ENCODE measurements at places on chromosomes 7 and 10.
A peak's percentile ranks its signal among the peaks of the same experiment; 100 is the strongest.

- no peak for DNase-seq
Measured at GRCh38 chr10:50823789-50824188, 61.6 kb downstream of the A1CF start.

- DNase-seq, result no peak
Measured at GRCh38 chr10:1731592-1731991, 5.7 kb downstream of the ADARB2 start.

GRCh38 chr7:15464667-15465121, 97.1 kb downstream of the AGMO start:
- DNase-seq, result no peak

GRCh38 chr7:99112097-99112496, 31.8 kb downstream of the SMURF1 start:
- no peak for DNase-seq

DNA sequence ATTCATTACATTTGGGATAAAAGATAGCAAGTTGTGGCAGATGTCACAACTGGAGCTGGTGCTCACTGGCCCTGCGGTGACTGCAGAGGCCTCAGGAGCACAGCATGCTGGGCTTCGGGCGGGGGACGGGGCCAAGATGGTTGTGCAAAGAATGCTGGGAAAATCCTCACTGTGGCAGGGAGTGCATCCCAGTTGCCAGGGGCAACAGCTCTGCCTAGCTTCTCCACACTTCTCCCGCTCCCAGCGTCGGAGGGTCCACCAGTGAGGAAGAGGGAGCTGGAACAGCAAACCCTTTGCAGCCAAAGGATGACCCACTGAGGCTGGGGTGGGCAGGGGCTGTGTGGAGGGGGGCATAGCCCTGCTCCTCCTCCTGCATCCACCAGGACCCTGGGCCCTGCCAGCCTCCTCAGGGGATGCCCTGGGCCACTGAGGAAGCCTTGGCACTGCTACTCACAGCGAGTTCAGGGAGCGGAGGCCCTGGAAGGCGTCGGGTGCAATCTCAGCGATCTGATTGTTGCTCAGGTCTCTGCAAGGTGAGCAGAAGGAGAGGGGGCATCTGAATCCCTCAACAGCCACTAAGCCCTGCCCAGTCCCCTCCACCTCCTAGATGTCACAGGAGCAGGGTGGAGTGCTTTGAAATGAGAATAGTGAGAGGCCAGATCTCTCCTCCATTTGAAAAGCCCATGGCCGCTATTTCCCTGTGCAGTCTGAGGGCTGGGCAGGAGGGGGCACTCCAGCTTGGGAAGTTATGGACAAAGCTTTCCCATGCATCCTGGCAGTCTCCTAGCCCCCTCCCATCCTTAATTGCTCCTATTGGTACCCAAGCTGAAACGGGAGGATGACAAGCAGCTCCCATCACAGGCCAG, 126.5 kb downstream of the SLIT1 start:
- no peak for DNase-seq

DNA sequence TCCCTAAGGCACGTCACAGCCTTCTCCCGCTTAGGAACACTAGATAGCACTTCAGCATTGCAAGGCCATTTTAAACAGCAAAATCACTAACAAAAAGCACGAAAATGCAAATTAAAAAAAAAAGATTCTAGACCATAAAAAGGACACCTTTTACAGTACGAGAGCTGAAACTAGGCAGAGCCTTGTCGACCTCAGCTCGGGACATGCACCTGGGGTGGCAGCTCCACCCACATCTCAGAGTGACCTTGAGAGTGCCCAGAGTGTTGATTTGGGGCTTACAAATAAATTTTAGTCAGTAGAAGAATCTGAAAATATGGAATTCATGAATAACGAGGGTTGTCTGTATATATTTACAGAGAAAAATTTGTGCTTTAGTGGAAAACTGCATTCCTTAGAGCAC, 1.1 kb downstream of the MRPS24 start:
- no peak for DNase-seq

- no peak for DNase-seq
Measured at GRCh38 chr10:75014516-75015230, 96.8 kb upstream of the SAMD8 start.

DNA sequence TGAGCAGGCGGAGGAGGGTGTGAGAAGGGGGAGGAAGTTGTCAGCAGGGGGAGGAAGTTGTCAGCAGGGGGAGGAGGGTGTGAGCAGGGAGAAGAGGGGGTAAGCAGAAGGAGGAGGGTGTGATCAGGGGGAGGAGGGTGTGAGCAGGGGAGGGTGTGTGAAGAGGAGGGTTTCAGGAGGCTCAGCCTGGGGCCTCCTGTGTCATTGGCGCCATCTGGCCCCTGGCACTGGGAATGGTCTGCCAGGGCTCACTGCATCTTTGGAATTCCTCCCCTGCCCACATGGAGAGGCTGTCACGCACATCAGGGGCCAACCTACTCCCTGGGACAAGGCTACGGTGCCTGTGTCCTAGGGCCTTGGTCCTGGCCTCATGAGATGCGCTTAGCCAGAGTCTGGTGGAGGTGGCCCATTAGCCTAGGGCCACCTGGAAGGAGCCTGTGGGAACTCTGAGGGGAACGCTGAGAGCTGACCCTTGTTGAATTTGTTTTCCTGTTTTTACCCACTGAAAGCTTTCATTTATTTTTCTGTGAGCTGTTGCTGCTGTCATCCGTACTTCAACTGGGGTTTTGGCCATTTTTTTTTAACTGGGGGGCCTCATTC, 18.0 kb downstream of the CAMK2B start:
- DNase-seq, result peak; percentile 58

Measured in fibroblast of gingiva (primary cell).